Colonic mucosa (tissue), 4 donors: ENCODE measurements at places on chromosomes 12 and 14. TPM values are rescaled to one million over a fixed set of nuclear protein-coding genes. Genes with fewer than 3 reads are reported as not detected.

GRCh38 chr14:101965181-101965544 lies 790 bp downstream of the DYNC1H1 start:
- peak overlapping the region; percentile 85 for H3K27ac ChIP-seq
- DNase-seq: peak; percentile 82
- H3K4me1 ChIP-seq: peaks cover 4% of the 10 kb centered on the region

DNA sequence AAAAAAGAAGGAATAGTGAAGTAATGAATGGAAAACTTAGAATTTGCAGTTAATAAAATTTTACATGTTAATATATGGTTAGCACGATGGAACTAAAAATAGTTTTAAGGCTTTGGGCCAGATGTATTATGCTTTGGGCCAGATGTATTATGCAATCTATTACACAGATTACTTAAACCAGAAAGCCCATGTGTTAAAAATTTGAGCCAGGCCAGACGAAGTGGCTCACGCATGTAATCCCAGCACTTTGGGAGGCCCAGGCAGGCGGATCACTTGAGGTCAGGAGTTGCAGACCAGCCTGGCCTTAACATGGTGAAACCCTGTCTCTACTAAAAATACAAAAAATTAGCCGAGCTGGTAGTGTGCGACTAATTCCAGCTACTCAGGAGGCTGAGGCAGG lies 17.2 kb downstream of the IFT81 start:
- H3K27me3 ChIP-seq: no peaks in the 10 kb centered on the region
- H3K4me1 ChIP-seq: no peaks in the 10 kb centered on the region
- peak; percentile 34 for DNase-seq
- H3K27ac ChIP-seq: no peak overlapping the region

- no peaks in the 10 kb centered on the region for H3K27me3 ChIP-seq
- H3K36me3 ChIP-seq: no peaks in the 10 kb centered on the region
- H3K27ac ChIP-seq: no peak overlapping the region
- no peak overlapping the region for H3K4me3 ChIP-seq
Measured at GRCh38 chr12:65940744-65941143, 116.5 kb downstream of the HMGA2 start.

- no peak for DNase-seq
- H3K4me3 ChIP-seq: no peak overlapping the region
- no peaks in the 10 kb centered on the region for H3K36me3 ChIP-seq
- H3K27ac ChIP-seq: no peak overlapping the region
- no peaks in the 10 kb centered on the region for H3K27me3 ChIP-seq
Measured at GRCh38 chr14:93764211-93764659, 24.1 kb downstream of the PRIMA1 start.

GRCh38 chr14:104680056-104680805 lies 9.2 kb upstream of the INF2 start:
- peaks cover 38% of the 10 kb centered on the region for H3K4me1 ChIP-seq
- no peak overlapping the region for H3K4me3 ChIP-seq
- peak overlapping the region; percentile 91 for H3K27ac ChIP-seq
- no peaks in the 10 kb centered on the region for H3K27me3 ChIP-seq
- H3K36me3 ChIP-seq: no peaks in the 10 kb centered on the region

GRCh38 chr12:118446247-118446646 lies 69.9 kb downstream of the SUDS3 start:
- no peaks in the 10 kb centered on the region for H3K4me1 ChIP-seq
- no peaks in the 10 kb centered on the region for H3K36me3 ChIP-seq
- H3K27me3 ChIP-seq: no peaks in the 10 kb centered on the region
- no peak for DNase-seq
- H3K4me3 ChIP-seq: no peak overlapping the region
- no peak overlapping the region for H3K27ac ChIP-seq

DNA sequence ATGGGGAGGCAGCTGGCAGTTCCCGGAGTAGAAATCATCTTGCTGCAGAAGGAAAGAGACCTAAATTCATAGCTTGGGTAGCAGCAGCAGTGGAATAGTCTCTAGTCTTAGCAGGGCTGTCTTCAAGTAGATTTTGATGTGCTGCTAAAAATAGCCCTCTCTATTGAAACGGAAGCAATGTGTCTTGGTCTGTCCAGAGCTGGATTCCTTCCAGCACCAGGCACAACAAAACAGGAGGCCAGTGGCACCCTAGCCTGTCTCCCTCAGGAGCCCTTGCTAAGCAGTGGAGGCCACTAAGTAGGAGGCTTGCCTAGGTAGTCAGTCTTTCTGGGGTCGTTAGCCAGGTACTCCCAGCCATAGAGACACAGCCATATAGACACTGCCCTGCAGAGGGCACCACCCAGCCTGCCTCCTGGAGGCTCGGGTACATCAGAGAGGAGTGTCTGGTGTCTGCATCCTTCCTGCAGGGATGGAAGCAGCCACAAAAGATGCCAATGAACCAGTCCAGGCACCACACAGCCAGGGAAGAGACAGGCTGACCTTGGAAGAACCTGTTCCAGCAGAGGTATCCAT lies 97.5 kb downstream of the CRACR2A start:
- no peaks in the 10 kb centered on the region for H3K27me3 ChIP-seq
- H3K36me3 ChIP-seq: no peaks in the 10 kb centered on the region
- no peaks in the 10 kb centered on the region for H3K4me1 ChIP-seq
- H3K4me3 ChIP-seq: no peak overlapping the region
- H3K27ac ChIP-seq: no peak overlapping the region

- no peak overlapping the region for H3K27ac ChIP-seq
- DNase-seq: no peak
- H3K4me1 ChIP-seq: no peaks in the 10 kb centered on the region
- no peaks in the 10 kb centered on the region for H3K36me3 ChIP-seq
- no peak overlapping the region for H3K4me3 ChIP-seq
- no peaks in the 10 kb centered on the region for H3K27me3 ChIP-seq
Measured at GRCh38 chr14:33871394-33871793, 79.5 kb downstream of the EGLN3 start.

DNA sequence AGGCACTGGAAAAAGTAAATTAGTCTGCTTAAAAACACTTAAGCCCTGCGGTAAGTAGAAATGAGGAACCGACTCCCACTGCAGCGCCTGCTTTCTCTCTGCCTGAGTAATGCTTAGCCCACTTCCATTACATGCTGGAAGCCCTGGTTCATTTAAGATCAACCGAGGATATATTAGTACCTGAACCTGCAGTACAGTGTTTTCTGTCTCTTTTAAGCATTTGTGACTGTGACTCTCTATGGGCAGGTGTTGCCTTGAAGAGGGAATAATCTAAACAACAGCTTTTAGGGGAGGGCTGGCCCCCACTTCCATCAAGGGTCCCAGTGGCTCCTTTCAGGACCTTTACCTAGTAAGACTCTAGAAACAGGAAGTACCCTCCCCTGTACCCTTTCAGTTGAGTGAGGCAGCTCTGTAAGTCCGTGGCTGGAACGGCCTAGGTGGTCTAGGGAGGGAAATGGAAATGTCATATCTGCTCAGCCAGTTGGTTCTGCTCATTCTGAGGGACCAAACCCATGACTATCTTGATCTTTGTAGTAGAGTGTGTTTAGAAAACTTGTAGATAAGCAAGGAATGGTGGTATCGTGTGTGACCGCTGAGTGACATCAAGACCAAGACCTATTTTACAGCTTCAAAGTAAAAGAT lies 56.2 kb downstream of the FNTB start:
- no peak overlapping the region for H3K27ac ChIP-seq
- no peak for DNase-seq
- H3K36me3 ChIP-seq: no peaks in the 10 kb centered on the region
- peaks cover 5% of the 10 kb centered on the region for H3K4me1 ChIP-seq

HPD gene
- 0.91 TPM for total RNA-seq

TPCN1 gene
- total RNA-seq: 85.6 TPM

KRT7 gene
- total RNA-seq: 2.1 TPM

ARMH4 gene
- 2.8 TPM for total RNA-seq

FAM161B gene
- 3.0 TPM for total RNA-seq

HOXC9 gene
- not detected for total RNA-seq

IFT43 gene
- total RNA-seq: 26.5 TPM
